ENCODE measurements at places on chromosomes 4 and X.

DNA sequence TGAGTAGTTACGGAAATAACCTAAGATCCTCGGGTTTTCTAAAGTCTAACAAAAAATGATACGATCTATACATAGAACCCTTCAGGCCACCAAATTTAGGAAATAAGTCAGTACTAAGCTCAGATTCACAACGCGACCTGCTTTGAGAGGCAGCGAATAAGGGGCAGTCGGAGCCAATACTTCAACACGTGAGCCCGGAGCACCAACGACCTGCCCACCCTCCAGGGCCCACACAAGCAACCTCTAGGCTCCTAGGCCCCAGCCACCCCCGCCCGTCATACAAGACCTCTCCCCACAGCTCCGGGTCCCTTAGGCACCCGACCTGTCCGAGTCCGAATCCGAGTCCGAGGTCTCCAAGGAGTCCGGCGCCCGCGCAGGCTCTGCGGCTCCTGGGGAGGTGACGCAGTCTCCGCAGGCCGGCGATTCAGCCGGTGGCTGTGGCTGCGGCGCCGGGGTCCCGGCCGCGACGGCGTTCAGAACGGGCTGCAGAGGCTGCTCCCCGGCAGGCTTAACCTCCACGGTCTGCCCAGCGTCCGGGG lies 580 bp downstream of the NAF1 start:
- no peak for DNase-seq

DNA sequence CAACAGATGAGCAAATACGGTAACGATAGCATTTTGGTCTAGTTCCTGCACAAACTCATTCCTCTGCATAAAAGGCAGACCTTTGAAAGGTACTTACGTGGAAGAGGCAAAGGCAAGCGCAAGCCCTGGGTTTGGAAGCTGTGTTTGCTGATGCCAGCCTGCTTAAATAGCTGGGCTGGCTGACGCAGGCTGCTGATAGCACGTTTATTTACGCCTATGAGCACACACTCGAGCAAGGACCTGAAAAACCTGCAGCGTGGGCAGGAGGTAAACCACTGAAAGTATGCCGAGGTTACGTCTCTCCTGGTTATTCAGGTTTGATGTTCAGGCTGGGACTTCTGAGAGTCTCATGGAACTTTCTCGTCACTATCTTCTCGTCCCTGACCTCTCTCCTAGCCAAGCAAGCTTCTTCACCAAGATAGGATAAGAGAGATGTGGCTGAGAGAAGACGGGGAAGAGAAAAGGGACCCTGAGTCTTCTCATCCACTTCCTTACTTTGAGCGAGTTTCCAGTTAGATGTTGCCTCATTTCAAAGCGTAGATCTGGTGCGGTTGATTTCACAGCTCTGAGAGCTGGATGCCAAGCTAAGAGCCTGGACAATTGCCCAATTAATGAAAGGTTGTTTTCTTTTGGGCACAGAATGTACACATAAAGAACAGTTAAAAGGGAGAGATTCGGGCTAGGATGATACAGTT lies at the start of gene HOPX:
HOPX (minus strand) TSS at position 139 of the 695 bp plus-strand sequence. CDS start 23,480 bp downstream, outside the sequence.
- DNase-seq = no peak

GRCh38 chr4:7524843-7525242 lies 90.1 kb upstream of the PSAPL1 start:
- no peak for DNase-seq

GRCh38 chr4:20271950-20272349 lies 20.2 kb downstream of the SLIT2 start:
- DNase-seq = no peak

DNA sequence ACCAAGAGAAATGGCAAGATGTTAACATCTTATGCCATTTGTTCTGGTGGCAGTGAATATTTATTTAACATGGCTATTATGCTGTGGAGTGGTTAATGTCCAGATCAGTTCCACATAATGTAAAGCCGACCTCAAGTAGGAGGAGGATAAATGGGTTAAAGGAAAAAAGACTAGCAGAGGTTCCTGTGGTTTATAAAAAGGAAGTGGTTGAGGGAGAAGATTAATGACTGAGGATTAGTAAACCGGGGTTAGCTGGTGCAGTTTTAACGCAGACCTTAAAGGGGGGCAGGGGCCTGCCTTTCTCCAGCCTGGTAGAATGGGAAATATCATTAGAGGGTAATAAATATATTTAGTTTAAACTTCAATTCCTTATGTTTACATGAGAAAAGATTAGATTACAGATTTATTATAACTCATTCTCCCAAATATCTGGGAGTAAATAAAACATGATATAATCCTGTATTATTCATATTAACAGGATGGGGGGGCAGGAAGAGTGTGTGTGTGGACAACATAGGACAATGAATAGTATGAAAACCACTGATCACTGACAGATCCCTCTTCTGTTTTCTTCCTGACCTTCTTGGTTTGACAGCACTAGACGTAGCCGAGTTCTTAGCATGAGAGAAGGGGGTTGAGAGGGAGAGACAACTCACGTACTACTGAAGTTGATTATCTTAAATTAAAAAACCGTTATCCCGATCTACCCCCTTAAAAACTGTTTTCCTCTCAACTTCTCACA lies 124.1 kb upstream of the LIMCH1 start:
- no peak for DNase-seq

DNA sequence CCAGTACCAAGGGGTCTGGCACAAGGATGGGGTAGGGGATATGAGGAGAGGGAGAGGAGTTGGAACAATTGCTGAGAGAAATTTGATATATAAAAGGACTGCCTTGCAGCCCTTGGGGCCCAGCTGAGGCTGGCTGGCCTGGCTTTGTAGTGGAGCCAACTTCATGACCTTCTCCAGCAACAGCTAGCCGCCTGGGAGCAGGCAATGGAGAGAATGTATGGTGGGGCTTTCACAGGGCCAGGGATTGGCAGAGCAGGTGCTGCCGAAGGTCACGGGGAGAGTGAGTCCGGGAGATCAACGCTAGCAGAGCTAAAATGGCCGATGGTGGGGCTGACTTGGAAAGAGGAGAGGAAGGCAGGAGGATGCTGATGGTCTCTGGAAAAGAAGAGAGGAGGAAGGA lies 120.4 kb upstream of the SMIM10 start:
- no peak for DNase-seq

- no peak for DNase-seq
Observed at GRCh38 chr4:85774000-85774399, 299.1 kb downstream of the ARHGAP24 start.

- DNase-seq = no peak
Observed at GRCh38 chr4:10582059-10582686, 102.4 kb downstream of the CLNK start.

- DNase-seq = no peak
Observed at GRCh38 chr4:46852800-46853199, 56.2 kb downstream of the COX7B2 start.

- no peak for DNase-seq
Observed at GRCh38 chr4:183492791-183493222, 12.1 kb upstream of the ING2 start.

DNA sequence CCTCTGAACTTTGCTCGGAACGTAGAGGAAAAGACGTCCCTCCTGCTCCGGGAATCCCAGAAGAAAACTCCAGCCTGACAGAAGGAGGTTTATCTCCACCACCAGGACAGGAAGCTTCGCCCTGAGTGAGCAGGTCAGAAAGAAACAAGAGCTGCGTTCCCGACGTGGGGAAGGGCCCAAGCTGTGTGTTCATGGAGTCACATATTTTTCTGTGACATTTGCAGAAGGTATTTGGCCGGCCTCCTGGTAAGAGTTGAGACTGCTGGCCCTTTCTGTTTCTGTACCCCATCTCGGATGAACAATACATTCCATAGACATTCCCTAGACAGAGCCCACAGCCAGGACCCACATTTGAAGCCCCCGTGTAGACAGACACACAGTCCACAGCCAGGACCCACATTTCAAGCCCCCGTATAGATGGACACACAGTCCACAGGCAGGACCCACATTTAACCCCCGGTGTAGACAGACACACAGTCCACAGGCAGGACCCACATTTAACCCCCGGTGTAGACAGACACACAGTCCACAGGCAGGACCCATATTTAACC lies 230.8 kb downstream of the SHOX start:
- no peak for DNase-seq

GRCh38 chr4:40176602-40177001 lies 20.2 kb upstream of the RHOH start:
- DNase-seq = no peak

GRCh38 chr4:180150818-180151217 lies 2092.4 kb upstream of the TENM3 start:
- no peak for DNase-seq

GRCh38 chr4:165692082-165692481 lies 181.0 kb upstream of the TLL1 start:
- no peak for DNase-seq

GRCh38 chr4:107913283-107913899 lies 18.0 kb upstream of the CYP2U1 start:
- peak; percentile 4 for DNase-seq

GRCh38 chr4:181946902-181947301 lies 296.3 kb upstream of the TENM3 start:
- no peak for DNase-seq
